ENCODE measurements at places on chromosomes 2 and 18. TPM values are rescaled to one million over a fixed set of nuclear protein-coding genes. Genes with fewer than 3 reads are reported as not detected.
A peak's percentile ranks its signal among the peaks of the same experiment; 100 is the strongest.

DNA sequence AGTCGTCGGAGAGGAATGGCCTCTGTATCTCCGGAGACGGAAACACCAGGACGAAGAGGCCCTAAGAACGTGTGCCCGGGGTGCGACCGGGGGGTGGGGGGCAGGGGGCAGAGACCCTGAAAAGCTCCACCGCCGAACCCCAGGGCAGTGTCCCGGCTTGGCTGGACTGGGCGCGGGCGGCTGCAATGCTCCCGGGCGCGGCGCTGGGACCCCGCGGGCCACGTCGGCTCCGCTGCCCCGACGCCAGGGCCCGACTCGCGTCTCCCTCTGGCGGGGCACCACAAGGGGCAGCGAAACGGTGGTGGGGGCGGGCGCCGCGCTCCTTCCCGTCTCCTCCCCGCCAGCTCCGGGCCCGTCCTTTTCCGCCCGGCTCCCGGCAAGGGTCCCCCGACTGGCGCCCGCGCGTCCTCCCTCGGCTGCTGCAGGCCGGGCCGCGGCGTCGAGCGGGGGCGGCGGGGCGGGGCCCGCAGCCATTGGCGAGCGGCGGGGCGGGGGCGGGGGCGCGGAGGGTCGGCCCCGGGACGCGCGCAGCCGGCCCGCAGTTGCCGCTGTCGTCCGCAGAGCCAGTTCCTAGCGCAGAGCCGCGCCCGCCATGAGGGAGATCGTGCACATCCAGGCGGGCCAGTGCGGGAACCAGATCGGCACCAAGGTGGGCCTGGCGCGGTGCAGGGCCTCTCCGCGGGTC, at the start of gene TUBB6:
TUBB6 (plus strand) TSS at position 541 of the 685 bp plus-strand sequence; CDS start at position 593, 52 bp downstream.
- peak; percentile 83 for DNase-seq

ANTXR1 gene
- total RNA-seq, result 63.0 TPM

SCN7A gene
- total RNA-seq, result 46.1 TPM

DNA sequence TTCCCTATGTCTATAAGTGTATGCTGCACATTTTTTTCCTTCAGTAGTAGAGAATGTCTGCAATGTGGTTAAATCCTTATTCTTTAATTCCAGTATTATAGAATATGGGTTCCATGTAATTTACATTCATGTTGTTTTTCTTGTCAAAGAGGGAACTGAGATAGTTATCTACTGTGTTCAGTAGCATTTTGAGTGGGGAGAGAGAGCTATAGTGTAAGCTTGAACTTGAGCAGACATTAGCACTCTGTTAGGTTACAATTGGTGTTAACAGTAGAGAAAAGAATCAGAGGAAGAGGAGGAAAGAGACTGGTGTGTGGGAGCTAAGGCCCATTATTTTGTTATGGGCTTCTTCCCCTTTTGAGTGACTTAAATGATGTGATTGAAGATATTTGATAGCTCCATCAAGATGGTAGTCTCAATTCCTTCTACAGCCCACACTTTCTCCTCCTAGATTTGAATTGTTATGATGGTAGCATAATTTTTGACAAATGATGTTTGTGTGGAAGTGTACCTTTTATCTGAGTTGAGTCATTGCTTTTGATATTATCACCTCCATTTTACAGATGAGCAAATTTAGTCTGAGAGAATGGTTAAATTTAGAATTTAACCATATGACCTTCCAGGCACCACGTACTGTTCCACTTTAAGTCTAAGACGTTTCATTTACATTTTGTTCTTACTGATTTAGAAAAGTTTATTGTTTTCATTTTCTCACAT, 71.3 kb downstream of the FMNL2 start:
- no peak for DNase-seq

DNA sequence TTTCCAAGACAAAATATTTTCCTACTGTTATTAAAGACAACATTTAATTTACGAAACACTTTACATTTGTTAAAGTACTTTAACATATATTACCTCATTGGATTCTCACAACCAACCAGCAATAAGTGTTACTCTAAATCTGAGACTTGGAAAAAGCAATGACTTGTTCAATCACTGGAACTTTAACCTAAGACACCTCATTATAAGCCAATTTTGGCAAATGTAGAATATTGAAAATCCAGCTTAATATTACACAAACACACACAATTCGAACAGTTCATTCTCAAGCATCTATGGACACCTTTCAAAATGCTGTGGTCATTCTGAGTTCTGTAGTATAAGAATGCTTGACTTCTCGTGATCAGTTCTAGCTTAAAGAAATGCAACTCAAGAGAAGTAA, 619.4 kb upstream of the CHAC2 start:
- no peak for DNase-seq

- no peak for DNase-seq
Measured at GRCh38 chr2:186477790-186478189, 8.3 kb upstream of the ZC3H15 start.

SPP2 gene
- 1.3 TPM for total RNA-seq

- no peak for DNase-seq
Measured at GRCh38 chr2:16247326-16248122, 307.2 kb downstream of the MYCN start.

RPRD1A gene
- total RNA-seq, result 99.1 TPM

GRCh38 chr2:76307495-76307894, 596.8 kb upstream of the GCFC2 start:
- no peak for DNase-seq

TEKT4 gene
- total RNA-seq, result not detected

SDC1 gene
- not detected for total RNA-seq

- DNase-seq, result peak; percentile 12
Measured at GRCh38 chr2:239930378-239930777, 94.8 kb downstream of the NDUFA10 start.

NTSR2 gene
- total RNA-seq, result not detected

DNA sequence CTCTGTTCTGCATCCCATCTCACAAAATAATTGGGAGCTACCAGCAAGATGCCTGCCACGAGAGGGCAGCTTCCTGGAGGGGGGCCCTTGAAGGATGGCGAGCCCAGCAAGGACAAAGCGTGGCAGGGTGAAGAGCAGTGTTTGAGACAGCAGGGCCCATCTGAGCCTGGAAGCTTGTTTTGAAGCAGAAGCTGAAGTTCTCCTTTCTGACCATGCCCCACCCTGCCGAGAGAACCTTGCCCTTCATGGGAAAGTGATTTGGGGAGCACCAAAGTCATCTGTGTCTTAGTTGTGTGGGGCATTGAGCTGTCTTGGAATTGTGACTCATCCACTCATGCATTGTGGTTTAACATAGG, 216.3 kb downstream of the BCL11A start:
- no peak for DNase-seq

Measured in uterus (tissue), 4 donors.